ENCODE measurements at places on chromosomes 6 and 20.

GRCh38 chr6:149289192-149289781 is 28.2 kb upstream of the TAB2 start:
- peak; percentile 16 for DNase-seq

DNA sequence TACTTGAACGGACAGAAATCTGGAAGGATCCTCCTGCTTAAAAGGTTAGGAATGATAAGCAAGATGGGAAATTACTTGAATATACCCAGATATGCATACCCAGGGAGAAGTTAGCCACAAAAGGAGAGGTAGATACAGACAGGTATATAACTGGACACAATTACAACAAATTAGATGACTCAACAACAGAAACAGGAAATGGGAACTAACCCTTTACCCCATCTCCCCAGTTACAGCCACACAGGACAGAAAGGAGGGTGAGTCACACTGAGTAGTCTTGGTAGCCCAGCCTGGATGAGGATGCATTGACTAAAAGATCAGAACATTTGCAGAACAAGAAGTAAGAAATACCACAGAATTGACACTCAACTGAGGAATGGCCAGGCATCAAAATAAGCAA is 61.2 kb downstream of the C6orf52 start:
- DNase-seq, result peak; percentile 91

DNA sequence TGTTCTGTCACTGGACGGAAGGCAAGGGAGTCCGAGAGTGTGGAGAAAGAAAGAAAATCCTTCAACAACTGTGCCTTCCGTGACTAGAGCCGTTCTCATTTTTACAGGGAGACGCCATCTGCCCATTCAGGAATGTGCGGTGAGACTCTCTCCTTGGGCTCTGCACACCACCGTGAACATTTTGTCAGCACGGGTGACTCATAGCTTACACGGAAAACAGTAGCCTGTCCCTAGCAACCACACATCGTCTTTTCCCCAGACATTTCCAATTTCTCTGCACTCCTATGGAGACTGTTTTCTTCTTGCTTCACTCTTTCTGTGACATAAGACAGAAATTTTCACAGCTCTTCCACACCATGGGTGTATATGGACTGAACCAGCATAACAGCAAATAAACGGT is 55.1 kb downstream of the TBXT start:
- peak; percentile 75 for DNase-seq

GRCh38 chr20:62691487-62691886 is 17.1 kb upstream of the NTSR1 start:
- no peak for DNase-seq

GRCh38 chr6:17859846-17860245 is 127.6 kb downstream of the KIF13A start:
- no peak for DNase-seq

- DNase-seq, result no peak
Observed at GRCh38 chr20:42492290-42492689, 697.4 kb downstream of the PTPRT start.

- DNase-seq, result peak; percentile 35
Observed at GRCh38 chr6:38570750-38571149, 69.0 kb downstream of the BTBD9 start.
